ENCODE measurements at places on chromosomes 7 and 10.

GRCh38 chr7:33379891-33380525 lies 250.6 kb downstream of the BBS9 start:
- no peak for DNase-seq

DNA sequence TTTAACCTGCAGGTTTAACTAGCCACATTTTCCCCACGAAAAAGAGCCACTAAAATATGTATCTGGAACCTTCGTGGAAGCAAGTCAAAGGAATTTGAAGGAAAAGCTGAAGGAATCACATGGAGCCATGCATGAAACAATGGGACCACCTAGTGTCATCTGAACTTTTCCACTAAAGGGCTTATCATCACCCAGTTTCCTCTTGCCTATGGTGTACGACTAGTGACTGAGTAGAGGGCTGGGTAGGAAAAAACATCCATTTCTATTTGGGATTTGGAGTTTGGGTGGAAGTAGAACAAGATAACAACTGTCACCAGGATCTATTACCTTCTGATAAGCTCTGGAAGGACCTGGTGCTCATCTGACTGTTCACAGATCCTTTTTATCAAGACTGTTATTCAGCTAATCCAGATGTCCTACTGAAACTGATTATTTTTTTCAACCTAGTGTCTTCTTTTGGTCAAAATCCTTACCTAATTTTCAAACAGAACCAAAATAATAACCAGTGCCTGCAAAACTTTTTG lies 153.2 kb upstream of the COL1A2 start:
- DNase-seq: no peak

GRCh38 chr10:6532321-6532720 lies 47.8 kb downstream of the PRKCQ start:
- DNase-seq: no peak

DNA sequence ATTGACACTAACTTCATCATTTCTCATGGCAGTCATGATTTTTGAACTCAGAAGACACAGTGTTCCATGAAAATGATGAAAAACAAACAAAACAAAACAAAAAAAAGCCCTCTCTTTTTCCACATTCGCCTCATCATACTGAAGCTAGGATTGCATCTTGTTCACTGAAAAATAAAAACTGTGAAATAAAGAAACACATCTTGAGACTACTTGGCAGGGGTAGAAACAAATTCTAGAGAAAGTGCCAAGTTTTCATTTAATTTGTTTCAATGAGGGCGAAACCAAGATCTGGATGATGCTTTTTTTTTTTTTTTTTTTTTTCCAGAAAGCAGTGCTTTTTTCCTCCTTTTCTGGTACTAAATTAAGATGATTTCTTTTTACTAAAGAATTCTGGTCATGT lies 350.4 kb upstream of the ETV1 start:
- DNase-seq: no peak

DNA sequence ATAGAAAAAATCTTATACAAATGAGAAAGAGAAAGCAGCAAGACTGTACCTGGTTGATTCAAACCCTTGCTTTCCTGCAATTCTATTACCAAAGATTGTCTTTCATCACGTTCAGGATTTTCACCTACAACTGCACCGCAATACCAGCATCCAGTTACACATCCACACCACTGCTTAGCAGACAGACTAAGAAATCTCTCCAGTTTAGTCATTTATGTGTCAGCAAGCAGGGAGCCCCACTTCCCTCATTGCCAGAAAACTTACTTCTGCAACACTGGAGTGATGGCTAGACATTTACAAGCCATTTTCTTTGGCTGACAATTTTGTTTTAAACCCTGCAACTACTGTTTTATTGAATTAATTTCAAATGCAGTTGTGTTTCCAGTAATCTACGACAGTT lies 359.6 kb upstream of the MEOX2 start:
- no peak for DNase-seq

GRCh38 chr10:29105516-29106215 lies 183.2 kb upstream of the LYZL1 start:
- no peak for DNase-seq

GRCh38 chr10:526651-527312 lies 162.7 kb downstream of the DIP2C start:
- no peak for DNase-seq

GRCh38 chr10:96663797-96664196 lies 56.5 kb downstream of the PIK3AP1 start:
- DNase-seq: no peak

- peak; percentile 44 for DNase-seq
These were observed 7.3 kb downstream of the DPYSL4 start for GRCh38 chr10:132193907-132194552.

GRCh38 chr10:88687853-88688467 lies 18.1 kb upstream of the LIPK start:
- DNase-seq: no peak

DNA sequence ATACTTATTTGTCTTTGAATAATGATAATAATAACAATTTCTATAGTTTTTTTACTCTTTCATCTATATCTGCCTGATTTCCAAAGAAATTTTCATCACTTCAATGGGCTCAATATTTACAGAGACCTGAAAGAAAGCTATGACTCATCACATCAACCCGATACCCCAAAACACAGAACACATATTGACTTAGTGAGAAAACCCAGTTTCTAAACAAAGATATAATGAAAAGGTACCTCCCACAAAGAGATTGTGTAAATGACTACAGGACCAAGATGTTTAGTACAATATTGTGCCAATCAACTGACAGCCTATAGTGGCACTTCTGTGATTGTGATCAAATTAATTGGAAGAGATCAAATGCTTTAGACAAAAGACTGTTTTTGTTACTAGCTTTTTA lies 133.9 kb downstream of the PCDH15 start:
- no peak for DNase-seq

GRCh38 chr10:62062752-62063512 lies 161.4 kb downstream of the ARID5B start:
- no peak for DNase-seq

GRCh38 chr10:51860257-51860656 lies 160.9 kb upstream of the CSTF2T start:
- no peak for DNase-seq

GRCh38 chr7:112757337-112757736 lies 32.9 kb downstream of the TMEM168 start:
- DNase-seq: no peak

GRCh38 chr7:131629217-131629882 lies 72.9 kb upstream of the PODXL start:
- no peak for DNase-seq

GRCh38 chr10:119296703-119297102 lies 89.3 kb downstream of the GRK5 start:
- no peak for DNase-seq

DNA sequence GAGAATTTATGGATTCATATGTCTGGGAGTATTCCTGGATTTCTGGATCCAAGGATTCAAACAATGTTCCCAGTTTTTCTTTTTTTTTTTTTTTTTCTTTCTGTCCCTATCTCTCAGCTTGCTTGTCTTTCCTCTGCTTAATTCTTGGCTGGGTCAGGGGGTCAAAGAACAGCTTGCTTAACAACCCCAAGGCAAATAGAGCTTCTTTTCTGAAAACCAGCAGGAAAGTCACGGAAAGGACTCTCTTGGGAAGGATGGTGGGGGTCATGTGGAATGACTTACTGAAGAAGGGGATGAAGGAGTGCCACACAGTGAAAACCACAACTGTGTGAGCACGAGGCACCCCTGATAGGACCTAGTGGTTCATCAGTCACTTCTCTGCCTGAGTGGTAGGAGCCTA lies 36.1 kb downstream of the GRK5 start:
- no peak for DNase-seq

DNA sequence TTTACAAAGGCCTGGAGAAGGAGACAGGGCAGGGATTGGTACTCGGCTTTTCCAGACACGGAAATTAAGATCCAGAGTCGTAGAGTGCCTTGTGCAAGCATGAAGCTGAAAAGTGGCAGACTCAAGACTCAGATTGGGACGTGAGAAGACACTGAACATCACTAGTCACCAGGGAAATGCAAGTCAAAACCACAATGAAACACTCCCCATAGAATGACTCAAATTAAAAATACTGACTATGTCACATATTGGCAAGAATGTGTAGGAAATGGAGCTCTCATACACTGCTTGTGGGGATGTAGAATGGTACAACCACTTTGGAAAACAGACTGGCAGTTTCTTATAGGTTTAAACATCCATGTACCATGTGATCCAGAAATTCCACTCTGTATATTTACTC lies 472.0 kb downstream of the RPS24 start:
- no peak for DNase-seq

Data from activated CD4-positive, alpha-beta memory T cell treated with anti-CD3 and anti-CD28 coated beads, Interleukin-2, amount 10 ng/mL, durations not matched to agents 7 days and 5 days (primary cell).